ENCODE measurements at places on chromosomes 11 and 22. TPM values are rescaled to one million over a fixed set of nuclear protein-coding genes. Genes with fewer than 3 reads are reported as not detected.

GRCh38 chr11:35784699-35785098 lies 122.1 kb downstream of the TRIM44 start:
- no peak for DNase-seq
- no peaks in the 10 kb centered on the region for H3K4me1 ChIP-seq
- H3K4me3 ChIP-seq = no peak overlapping the region
- no peaks in the 10 kb centered on the region for H3K36me3 ChIP-seq
- no peak overlapping the region for H3K27ac ChIP-seq

DNA sequence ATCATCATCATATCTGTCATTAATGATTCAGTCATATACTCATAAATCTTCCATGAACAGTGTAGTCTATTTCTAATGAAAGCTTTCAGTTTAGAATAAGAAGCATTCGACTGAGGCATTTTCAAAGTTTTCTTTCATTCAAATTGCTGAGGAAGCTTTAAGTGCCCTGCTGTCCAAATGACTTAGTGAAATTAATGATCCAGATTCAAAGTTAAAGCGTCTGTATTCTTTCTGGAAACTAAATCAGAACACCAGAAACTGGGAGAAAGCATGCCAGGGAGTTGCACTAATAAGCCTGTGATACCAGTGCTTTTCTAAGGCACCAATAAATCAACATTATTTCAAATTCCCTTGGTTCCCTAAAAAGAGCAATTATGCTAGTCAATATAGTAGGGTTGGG lies 367.8 kb upstream of the ANO5 start:
- no peak for DNase-seq
- H3K27me3 ChIP-seq = no peaks in the 10 kb centered on the region

DNA sequence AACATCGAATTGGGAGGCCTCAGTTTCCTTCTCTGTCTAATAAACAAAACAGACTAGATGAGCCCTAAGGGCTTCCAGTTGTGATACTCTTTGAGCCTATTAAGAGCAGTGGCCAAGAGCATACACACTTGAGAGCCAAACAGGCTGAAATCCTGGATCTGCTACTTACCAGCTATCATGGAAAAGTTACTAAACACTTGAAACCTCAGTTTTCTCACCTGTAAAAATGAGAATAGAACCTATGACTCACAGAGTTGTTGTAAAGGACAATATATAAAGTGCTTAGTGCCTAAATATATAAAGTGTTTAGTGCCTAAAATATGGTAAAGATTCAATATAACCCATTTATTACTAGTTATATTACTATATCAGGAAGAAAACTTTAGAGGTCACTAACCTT lies 23.7 kb upstream of the GDPD4 start:
- H3K4me3 ChIP-seq = no peak overlapping the region
- no peaks in the 10 kb centered on the region for H3K4me1 ChIP-seq
- no peaks in the 10 kb centered on the region for H3K27me3 ChIP-seq
- no peak for DNase-seq
- no peak overlapping the region for H3K27ac ChIP-seq

DNA sequence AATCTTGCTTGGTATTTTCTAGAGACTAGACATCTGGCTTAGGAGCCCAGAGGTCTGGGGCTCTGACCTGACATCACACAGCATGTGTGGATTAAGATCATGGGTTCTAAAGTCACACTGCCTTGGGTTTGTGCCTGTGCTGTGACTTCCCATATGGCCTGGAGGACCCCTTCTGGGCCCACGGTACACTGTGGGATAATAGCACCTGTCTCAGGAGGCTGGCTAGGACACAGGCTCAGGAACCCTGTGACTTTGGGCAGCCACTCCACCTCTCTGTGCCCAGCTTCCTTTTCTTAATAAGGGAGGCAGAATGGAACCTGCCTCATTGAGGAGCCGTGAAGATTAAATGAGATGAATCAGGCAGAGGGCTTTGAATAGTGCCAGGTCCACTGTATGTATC lies 99.2 kb upstream of the B3GAT1 start:
- no peak for DNase-seq

DNA sequence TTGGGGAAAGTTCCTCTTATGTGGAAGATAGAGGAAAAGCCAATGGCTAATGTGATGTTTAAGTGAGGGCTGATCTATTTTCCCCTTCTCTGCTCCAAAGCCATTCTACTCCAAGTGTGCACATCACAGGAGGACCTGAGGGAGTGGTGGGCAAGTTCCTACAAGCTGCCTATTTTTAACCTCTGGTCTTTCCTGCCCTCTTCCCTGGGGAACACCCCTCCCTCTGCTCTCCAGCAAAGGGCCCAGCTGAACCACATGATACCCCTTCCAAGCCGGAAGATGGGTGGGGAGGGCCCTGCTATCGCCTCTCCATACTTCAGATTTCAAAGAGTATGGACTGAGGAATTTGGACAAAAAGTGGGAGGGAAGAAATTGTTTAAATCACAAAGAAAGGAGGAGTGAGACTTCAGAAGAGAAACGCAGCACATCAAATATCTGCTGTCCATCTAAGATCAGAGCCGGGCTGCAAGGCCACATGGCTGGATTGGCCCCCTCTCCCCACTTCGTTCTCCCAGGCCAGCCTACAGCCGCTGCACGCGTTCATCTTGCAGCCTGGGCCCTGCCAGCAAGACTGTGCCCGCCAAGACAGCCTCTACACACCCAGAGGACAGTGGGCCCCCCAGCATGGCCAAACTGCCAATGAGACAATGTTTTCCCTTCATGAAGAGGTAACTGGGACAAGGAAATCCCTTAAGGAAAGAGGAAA lies 77.5 kb downstream of the MICAL3 start:
- no peak overlapping the region for H3K4me3 ChIP-seq
- H3K36me3 ChIP-seq = no peaks in the 10 kb centered on the region
- peaks cover 43% of the 10 kb centered on the region for H3K4me1 ChIP-seq
- no peak overlapping the region for H3K27ac ChIP-seq

DNA sequence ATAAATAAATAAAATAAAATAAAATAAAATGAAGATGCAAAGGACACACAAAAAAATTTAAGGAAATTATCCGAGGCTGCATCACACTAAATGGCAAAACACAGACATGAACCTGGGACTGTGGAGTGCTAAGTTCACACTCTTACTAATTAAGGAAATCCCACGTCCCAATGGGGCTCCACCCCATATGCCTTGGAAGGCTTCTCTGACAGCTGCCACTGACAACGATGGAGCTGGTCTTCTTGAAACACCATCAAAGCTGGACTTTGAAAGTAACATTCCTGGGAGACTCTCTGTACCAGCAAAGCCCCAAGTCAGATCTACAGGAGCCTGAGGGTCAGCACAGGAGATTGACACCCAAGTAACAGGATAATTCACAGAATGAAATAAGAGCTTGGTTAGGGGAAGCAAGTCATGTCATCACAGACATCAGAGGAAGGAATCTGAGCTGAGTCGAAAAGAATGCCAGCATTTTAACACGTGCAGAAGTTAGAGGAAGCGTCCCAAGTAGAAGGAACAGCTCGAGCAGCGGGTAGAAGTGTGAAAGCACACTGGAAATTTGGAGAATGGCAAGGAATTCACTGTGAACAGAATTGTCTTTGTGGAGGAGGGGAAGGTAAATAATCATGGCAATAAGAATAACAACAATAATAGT lies 13.8 kb downstream of the TPST2 start:
- no peak overlapping the region for H3K4me3 ChIP-seq
- no peaks in the 10 kb centered on the region for H3K36me3 ChIP-seq
- H3K27ac ChIP-seq = no peak overlapping the region
- H3K4me1 ChIP-seq = no peaks in the 10 kb centered on the region

EFCAB6 gene
- total RNA-seq = 8.5 TPM

Measured in stomach (tissue), 19 donors.